ENCODE measurements at places on chromosomes 1 and 21.
A peak's percentile ranks its signal among the peaks of the same experiment; 100 is the strongest.

GRCh38 chr1:189752461-189752995 lies 725.1 kb downstream of the BRINP3 start:
- DNase-seq, result no peak

DNA sequence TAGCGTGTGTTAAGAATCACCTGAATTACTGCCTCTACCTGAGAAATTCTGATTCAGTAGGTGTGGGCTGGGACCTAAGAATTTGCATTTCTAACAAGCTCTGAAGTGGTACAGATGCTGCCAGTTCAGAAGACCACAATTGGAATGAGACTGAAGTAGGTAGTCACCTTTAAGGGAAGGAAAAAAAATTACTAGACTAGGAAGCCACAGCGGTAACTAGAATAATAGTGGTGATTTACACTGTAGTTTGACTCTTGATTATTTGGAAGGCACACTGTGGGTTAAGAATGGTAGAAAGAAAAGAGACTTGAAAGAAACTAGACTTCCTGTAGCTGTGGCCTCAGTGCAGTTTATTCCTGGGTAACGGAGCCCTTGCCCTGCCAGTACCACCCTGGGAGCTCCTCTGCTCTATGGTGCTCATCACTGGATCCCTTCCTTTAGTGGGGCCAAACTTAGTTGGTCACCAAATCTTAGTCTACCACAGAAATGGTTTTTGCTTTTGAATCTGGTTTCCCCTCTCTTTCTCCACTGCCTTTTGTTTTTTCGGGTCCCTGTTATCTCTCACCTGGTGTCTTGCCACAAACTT lies 43.6 kb downstream of the ARID1A start:
- no peak for DNase-seq

DNA sequence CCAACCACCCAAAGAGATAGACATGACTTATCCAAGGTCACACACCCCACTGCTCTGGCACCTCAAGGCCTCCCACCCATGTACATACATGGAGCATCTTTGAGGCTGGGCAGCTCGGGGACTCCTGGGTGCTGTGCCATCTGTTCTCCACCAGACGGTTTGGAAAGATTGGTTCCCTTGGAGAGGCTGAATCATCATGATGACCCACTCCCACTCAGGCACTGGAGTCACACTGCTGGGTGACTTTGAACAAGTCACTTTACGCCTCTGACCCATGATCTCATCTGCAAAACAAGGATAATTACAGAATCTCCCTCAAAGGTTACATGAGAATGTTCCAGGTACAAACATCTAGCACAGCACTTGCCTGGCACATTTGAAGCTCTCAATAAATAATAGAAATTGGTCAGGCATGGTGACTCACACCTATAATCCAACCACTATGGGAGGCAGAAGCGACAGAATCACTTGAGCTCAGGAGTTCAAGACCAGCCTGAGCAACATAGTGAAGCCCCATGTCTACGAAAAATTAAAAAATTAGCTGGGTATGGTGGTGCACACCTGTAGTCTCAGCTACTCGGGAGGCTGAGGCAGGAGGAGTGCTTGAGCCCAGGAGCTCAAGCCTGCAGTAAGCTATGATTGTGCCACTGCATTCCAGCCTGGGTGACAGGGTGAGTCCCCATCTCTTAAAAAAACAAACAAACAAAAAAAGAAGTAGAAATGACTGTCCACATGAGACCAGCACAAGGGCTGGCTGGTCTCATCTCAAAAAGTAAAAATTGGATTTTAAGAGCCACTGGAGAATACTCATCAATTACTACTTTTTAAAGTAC lies 74.9 kb downstream of the RRAGC start:
- DNase-seq, result no peak

DNA sequence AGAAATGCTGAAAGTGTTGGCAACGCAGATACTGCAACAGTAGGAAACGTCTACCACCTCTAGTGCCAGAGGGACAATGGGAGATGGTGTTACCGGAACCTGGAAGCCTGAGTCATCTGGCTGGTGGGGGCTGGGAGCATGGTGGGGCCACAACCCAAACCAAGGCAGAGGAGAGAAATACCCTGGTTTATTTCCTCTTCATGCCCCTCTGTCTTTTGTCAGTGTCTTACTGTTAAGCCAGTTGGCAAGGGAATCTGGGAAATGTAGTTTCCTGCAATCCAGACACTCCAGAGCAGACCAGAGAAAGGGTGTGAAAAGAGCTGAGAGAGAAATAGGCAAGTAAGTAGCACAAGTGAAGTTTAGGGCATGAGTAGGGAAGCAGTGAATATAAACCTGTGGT lies 14.8 kb downstream of the DNTTIP2 start:
- DNase-seq, result no peak

GRCh38 chr1:156745881-156746280 lies 5.0 kb upstream of the MRPL24 start:
- DNase-seq, result no peak

DNA sequence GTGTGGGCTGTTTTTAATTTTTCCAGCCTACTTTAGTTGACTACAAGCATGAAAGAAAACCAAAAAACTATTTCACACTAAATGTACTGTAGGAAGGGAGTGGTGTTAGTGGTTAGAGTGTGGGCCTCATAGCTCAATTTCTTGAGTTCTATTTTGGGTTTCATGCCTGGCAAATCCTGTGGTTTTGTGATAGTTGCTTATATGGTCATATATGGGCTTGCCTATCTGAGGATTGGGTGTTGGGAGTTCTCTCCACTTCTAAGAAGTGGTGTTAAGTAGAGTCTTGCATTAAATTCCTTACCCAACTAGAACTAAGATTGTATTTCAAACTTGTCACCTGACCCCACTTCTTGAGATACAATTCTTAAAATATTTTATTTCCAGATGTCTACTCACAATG lies 37.8 kb upstream of the COL11A1 start:
- DNase-seq, result no peak

GRCh38 chr1:36457691-36458090 lies 6.5 kb downstream of the MRPS15 start:
- no peak for DNase-seq

GRCh38 chr1:8848663-8849386 lies 29.7 kb downstream of the ENO1 start:
- DNase-seq, result peak; percentile 75

DNA sequence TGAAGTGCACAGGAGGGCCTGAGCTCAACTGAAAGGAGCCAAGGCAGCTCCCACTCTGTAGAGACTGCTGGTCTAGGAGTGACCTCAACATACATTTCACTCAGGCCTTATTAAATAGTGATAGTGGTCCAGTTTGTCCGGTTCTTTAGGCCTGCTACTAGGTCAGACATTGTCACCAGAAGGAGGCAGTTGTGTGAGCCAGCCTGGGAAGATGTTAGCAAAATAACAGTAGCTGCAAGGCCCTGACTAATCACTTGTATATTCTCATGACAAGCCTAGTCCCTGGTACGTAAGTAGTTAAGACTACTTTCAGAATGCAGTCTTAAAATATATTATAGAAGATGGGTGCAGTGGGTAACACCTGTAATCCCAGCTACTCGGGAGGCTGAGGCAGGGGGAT lies 264.0 kb upstream of the CAMK1G start:
- no peak for DNase-seq

- no peak for DNase-seq
These were observed 9.1 kb downstream of the EXO1 start for GRCh38 chr1:241857131-241857530.

- DNase-seq, result no peak
These were observed 8.5 kb downstream of the VANGL2 start for GRCh38 chr1:160408864-160409263.

- DNase-seq, result no peak
These were observed 141.8 kb upstream of the AJAP1 start for GRCh38 chr1:4512636-4513035.

DNA sequence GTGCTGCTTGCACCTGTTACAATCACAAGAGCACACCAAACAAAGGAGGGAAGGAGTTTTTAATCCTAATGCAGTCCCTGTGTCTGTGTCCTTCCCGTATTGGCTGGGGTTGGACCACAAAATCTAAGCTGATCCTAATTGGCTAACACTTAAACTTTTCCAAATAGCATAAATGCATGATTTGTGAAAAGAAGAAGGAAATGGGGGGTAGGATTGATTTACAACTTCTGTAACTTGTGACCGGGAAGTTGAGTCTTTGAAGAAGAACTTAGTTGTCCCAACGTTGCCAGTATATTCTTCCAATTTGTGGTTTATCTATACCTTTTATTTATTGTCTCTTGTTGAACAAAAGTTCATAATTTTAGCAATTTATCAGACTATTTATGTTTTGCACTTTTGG lies 11.8 kb upstream of the IPP start:
- DNase-seq, result no peak

DNA sequence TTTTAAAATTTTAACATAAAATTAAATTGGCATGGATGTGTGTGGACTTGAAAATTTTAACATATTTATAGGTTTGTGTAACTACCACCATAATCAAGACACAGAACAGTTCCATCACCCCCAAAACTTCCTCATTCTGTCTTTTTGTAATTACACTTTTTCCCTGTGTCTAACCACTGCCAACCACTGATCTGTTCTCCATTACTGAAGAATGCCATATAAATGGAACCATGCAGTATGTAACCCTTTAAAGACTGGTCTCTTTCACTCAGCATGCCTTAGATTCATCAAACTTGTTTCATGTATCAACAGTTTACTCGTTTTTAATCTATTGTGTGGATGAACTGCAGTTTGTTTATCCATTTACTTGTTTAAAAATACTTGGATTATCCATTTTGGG lies 13.0 kb upstream of the AHCYL1 start:
- DNase-seq, result no peak

- DNase-seq, result no peak
These were observed 5.1 kb upstream of the BRDT start for GRCh38 chr1:91944087-91944486.

DNA sequence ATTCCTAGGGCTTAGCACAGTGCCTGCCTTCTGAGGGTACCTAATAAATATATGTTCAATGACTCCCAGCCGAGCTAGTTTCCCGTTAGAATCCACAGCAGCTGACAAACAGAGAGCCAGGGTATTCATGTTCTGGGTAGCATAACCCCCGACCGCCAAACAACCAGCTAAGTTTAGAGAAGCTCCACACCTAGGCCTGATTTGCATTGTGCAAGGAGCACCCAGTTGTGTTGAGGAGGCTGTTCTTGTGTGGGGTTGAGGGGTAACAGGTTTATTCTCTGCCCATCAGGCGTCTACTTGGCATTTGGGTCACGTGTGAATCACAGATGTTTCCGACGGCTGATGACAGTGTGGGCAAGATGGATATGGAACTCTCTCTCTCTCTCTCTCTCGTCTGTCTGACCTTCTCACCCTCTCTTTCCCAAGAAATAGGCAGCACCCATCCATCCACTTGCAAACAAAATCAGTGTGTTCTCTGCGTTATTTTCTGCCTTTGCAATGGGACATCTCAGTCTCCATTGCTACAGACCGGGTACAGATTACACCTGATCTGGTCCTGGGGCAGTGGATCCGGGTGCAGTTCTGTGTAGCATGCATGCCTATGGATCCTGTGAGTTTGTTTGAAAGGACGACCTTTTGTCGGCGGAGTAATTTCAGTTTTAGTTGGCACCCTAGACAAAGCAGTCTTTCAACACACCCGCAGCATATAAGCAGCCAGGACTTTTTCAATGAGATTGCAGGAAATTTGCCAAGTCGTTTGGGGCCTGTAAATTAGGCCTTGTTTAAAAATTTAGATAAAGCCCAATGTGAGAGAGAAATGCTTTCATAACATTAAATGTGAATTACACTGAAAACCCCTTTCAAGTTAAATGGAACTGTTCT lies 29.4 kb downstream of the KAZN start:
- DNase-seq, result no peak

DNA sequence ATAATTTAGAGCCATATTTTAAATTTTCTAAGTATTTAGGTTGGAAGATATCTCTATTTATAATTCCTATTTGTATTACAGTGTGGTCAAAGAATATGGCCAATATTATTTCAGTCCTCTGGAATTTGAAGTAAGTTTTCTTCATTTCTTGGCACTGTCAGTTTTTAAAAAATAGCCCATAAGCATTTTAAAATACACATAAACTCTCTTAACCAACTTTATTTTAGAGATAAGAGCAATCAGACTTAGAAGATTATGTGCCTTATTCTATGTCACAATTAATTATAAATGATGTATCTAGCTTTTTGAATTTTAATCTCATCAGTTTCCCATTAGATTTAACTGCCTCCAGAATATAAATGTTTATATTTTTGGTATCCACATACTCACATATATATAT lies 130.8 kb downstream of the USP25 start:
- no peak for DNase-seq

- no peak for DNase-seq
These were observed 36.7 kb downstream of the DNASE2B start for GRCh38 chr1:84434801-84435549.

- no peak for DNase-seq
These were observed 87.9 kb downstream of the SYT14 start for GRCh38 chr1:210025870-210026269.

DNA sequence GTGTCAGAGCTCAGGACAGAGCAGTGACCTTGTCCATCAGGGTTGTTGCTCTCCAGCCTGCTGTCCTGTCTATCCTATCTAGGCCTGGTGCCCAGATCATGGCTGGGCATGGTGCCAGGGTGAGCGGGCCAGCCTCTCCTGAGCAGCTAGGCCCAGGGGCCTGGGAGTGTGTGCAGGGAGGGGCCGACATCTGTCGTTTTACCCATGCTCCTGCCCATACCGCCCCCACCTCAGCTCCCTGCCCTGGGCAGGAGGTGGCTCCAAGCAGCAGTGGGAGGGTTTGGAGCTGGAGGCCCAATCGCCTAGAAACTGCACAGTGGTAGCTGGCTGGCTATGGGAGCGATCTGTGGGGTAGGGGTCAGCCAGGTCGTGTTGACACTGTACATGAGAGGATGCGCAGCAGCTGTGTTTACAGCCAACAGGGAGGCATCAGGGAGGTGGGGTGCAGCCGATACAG lies 6.5 kb downstream of the INSRR start:
- no peak for DNase-seq

GRCh38 chr1:8182034-8182761 lies 135.7 kb upstream of the SLC45A1 start:
- DNase-seq, result no peak

DNA sequence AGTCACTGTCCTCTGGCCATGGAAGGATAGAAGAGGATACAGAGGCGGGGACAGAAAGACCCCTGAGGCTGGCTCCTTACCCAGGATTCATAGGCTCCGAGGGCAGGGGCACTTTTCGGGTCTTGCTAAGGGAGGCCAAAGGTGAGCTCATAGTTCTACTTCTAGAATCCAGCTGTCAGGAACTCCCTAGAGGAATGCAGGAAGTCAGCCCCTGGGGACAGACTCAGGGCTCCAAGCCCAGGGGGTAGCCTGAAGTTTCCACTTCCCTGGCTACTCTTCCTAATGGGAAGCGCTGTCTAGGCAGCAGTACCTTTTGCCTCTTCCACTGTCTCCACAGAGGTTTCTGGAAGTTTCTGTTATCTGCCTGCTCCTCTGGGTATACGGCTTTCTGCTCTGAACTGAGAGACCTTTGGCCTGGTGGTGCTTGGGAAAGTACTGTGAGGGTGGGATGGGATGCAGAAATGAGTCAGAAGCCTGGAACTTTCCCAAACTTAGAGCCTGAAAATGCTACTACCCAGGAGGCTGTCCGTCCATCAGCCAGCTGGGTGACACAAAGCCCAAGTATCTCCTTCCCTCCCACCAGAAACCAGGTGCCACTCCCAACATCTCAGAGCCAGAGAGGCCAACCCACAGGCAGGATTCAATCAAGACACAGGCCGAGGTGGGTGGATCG lies 3.6 kb downstream of the UBXN11 start:
- no peak for DNase-seq
